HT1080 (cell line): ENCODE measurements at places on chromosomes 4 and X. TPM values are rescaled to one million over a fixed set of nuclear protein-coding genes. Genes with fewer than 3 reads are reported as not detected.

- DNase-seq: no peak
Observed at GRCh38 chrX:51893931-51894696, 691 bp downstream of the MAGED1 start.

DNA sequence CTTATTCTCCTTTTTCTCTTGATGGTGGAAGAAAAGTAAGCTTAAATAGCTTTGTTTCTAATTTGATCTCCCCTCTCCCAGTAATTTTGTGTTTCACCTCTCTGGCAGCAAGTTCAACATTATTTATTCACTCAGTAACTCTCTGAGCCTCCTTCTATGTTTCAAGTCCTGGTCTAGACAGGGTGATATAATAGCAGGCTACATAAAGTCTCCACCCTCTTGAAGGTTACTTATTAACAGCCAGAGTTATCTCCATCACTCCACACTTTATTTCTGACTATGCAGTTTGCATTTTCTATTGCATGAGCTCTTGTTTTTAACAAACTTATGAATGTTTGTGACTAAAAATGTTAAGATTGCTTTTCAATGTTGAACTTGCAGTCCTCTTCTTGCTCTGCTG, 17.8 kb upstream of the ANOS1 start:
- DNase-seq: no peak

The TCP11X2 gene
- total RNA-seq: 0.10 TPM in 1 of 2 replicates, not detected in the other

DNA sequence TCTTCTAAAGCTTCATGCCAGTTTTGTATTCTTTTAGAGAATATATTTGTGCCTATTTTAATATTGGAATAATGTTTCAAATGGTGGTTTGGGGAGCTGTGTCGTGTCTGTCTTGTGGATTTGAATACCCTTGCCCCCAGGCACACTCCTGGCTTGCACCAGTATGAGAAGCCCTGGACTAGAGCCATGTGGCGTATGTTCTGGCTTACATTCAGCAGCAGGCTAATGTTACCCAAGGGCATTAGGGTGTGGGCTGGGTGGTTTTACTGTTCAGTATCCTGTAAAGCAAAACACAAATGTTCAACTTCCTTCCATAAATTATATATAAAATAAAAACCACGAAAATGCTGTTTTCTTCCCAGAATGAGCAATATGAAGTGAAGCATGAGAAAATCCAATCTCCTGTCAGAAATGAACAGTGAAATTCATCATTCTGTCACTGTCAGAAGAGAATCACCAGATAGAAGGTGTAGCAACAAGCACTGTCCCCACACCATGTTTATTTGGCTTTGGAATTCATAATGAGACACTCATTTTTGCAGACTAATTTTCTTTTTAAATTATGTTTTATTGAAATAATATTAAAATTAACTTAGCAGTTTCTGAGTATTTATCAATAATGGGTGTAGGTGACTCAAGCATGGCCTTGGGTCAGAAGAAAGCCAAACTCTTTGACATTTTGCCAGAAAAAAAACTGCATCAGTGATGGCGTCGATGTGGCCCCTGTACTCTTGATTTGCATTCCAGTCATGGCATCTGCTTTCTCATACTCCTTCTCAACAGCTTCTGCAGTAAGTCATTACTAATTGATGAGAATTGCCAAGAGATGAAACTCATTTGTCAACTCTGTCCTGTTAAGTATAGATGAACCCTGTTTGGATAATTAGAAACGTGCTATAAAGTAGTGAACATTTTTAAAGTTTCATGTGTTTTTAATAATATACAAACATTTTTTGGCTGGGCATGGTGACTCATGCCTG, 43.8 kb downstream of the WWC2 start:
- no peak for DNase-seq

GRCh38 chrX:34053931-34054330, 78.2 kb downstream of the FAM47A start:
- no peak for DNase-seq
